ENCODE measurements at places on chromosomes 7 and 10.

DNA sequence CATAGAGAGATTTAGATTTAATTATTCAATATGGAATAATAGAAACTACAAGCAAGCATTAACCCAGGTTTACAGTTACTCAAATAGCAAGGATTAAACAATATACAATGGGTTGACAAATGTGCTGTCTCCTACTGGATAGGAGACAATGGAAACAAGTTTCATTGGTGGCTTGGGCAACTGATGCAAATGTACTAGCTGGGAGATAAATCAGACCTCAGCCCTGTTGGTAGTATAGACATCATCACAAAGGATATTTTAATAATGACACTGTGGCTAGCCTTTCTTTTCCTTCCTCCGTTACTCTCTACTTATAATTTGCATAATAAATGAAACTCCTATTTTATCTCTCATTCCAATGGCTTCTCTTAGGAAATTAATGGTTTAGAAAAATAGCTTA, 96.5 kb upstream of the DKK1 start:
- DNase-seq = no peak

- no peak for DNase-seq
Observed at GRCh38 chr7:120867932-120868331, 10.0 kb upstream of the TSPAN12 start.

GRCh38 chr10:17785276-17785930, 23.7 kb upstream of the MRC1 start:
- DNase-seq = no peak

GRCh38 chr7:66419210-66419609, 209.5 kb upstream of the KCTD7 start:
- DNase-seq = no peak

DNA sequence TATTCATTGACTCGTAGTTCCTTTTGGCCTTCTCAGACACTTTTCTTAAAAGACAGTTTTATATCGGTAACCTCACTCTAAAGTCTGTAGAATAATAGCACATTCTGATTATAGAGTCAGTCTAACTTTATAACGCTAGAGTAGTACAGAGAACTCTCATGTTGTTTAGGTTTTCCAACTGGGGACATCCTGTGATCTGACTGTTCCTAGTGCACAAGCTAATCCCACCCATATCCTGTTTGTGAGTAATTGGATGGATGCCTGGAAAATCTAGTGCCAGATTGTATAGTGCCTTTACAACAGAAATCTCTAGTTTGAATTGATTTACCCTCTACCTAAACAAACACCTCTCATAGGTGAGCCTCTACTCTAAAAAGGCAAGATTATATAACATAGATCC, 107.4 kb downstream of the ZEB1 start:
- no peak for DNase-seq

DNA sequence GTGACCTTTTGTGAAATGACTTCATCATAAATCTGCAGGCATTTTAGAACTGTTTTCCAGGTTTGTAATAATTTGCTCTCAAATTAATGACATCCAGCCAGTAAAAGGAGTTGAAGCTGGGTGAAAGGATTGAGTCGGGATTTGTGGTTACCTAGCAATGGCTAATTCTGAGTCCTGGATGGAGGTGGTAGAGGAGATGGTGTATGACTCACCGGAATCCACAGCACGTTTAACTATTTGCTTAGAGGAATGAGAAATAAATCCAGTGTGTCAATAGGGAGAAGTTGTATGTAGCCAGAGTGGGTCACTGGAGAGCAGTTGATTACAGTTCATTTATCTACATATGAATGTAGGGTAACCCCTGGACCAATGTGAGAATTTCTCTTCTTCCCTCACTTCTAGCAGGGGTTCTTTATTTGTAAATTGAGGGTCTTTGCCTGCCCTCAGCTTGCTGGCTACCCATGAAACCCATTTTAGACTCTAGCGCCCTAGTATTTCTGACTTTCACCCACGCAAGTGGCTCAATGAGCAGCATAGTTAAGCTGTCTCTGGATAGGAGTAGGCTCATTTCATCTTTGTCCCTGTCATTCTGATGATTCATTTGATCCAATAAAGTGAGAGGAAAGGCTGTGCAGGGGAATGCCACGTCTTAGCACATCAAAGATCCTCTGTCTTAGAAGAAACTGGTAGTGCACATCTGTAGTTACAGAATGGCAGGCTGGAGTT, 547.8 kb downstream of the SORCS3 start:
- DNase-seq = no peak

- no peak for DNase-seq
Observed at GRCh38 chr10:110340816-110341215, 36.1 kb upstream of the SMNDC1 start.

DNA sequence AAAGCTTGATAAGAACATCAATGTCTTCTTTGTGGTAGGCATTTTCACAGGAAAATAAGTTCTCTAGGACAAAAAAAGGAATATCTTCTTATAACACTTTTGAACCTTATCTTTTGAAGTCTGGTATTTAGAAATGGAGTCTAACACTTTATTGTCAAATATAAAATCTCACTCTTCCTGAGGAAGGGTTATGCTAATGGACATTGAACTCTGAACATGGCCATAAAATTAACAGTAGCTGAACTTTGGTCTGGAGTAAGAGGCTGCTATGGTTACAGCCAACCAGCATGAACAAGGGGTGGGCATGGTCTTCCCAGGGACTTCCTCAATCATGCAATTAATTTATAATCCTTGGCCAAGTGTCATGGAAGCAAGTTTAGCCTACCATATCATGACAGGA, at the start of gene CLRN3:
TSS of gene CLRN3 (minus strand) at position 199 of the 400 bp plus-strand sequence. CDS start at position 42, 157 bp downstream.
- no peak for DNase-seq

- no peak for DNase-seq
Observed at GRCh38 chr7:3914051-3914775, 613.2 kb downstream of the SDK1 start.

DNA sequence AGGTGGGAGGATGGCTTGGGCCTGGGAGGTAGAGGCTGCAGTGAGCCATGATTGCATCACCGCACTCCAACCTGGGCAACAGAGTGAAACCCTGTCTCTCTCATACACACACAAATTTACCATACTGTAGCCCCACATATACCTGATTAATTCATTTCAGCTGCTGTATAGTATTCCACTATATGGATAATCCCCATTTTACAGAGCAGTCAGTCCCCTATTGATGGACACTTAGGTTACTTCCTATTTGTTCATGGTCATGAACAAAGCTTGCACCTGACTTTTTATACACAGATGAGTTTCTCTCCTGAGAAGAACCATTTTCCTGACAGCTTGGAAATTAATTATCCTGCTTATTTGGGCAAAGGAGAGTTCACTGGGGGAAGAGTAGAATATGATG, 59.2 kb downstream of the EMX2 start:
- no peak for DNase-seq

All from left ventricle myocardium inferior (tissue), 1 donor.